Uterus (tissue), 4 donors: ENCODE measurements at places on chromosomes 5 and 9.

DNA sequence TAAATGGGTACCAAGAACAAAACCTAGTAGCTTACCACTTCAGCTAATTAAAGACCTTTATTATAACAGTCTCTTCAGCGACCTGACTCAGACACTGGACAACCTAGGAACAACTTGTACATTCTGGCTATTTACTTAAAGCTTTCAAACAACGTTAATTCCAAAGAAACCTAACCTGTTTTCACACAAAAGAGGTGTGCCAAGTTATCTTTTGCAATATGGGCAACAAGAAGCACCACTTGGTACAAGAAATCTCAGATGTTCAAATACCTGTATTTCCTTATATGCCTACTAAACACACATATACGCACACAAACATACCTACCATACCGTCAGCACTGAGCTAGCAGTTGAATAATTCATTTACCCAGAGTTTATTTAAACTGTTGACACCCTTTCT, 23.0 kb downstream of the RNF145 start:
- no peak for DNase-seq

GRCh38 chr5:44839018-44839681, 30.4 kb downstream of the MRPS30 start:
- no peak for DNase-seq

- no peak for DNase-seq
Measured at GRCh38 chr5:36624277-36624676, 17.9 kb downstream of the SLC1A3 start.

GRCh38 chr5:68279984-68280383, 64.4 kb downstream of the PIK3R1 start:
- DNase-seq, result no peak

GRCh38 chr9:69755205-69755604, 4.6 kb downstream of the PTAR1 start:
- DNase-seq, result no peak

GRCh38 chr5:136089791-136090190, 42.9 kb upstream of the SMAD5 start:
- DNase-seq, result peak; percentile 35

DNA sequence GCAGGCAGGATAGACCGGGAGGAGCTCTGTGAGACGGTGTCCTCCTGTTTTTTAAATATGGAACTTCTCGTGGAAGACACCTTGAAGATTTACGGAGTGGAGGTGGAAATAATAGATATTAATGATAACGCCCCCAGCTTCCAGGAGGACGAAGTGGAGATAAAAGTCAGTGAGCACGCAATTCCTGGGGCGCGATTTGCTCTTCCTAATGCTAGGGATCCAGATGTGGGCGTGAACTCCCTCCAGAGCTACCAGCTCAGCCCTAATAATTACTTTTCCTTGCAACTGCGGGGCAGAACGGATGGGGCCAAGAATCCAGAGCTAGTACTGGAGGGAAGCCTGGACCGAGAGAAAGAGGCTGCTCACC, 621 bp downstream of the PCDHGA11 start:
- DNase-seq, result no peak
